ENCODE measurements at places on chromosomes 3 and 15.

GRCh38 chr3:12192173-12192572, 33.5 kb upstream of the TIMP4 start:
- no peak for DNase-seq

DNA sequence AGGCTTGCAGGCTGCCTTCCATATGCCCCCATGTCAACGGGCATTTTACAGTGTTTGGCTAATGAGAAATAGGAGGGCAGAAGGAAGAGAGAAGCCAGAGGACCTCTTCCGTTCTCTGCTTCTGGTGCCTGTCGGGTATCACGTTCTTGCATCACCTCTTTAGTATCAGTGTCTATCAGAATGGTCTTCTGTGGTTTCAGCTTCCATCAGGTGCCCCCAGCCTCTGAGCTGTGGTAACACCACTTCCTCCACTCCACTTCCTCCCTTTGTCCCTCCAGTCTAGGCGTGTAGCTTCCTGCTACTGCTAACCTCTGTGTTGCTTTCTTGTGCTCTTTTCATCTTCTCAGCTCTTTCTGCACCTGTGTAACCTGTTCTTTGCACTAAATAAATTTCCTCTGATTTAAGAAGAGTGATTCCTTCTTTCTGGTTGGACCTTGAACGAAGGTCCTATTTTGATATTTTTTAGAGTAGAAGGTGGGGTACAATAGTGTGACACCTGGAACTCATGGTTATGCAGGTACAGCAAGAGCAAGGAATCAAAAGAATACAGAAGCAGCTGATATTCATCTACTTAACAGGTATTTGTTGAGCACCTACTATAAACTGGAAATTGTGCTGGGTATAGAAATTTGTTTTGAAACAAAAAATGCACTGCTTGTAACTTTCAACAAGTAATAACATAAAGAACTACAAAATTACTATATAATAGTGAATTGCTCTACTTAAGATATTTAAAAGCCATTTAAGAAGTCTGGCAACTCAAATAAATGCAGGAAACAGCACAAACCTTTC, 27.4 kb upstream of the FOXB1 start:
- DNase-seq = no peak

DNA sequence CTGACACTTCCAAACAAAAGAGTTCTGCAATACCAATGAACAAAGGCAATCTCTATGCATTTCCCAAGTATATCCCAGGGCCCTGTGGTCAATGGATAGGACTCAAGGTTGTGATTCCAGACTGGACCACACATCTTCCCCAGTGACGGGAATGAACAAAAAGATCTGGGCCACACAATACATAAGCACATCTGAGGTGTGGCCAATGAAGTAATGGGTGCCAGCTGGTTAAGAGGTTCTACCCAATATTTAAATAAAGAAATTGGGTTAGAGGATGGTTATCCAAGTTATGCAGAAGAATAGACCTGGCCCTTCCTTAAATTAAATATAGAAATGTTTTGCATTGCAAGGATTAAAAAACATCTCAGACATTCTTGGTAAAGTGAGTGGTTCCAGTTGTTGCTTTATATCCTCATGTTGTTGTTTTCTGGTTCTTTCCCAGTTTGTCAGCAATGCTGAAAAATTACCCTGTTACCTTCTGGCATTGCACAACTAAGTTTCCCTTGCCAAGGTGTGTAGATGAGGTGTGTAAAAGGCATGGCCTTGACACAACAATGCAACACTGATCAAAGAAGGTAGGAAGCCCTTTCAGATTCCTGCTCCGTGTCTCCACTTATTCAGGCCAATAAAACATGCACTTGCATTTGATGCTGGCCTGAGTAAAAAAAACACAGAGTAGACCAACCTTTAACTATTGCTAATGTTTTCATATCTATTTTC, 86.5 kb downstream of the PRICKLE2 start:
- DNase-seq = no peak

DNA sequence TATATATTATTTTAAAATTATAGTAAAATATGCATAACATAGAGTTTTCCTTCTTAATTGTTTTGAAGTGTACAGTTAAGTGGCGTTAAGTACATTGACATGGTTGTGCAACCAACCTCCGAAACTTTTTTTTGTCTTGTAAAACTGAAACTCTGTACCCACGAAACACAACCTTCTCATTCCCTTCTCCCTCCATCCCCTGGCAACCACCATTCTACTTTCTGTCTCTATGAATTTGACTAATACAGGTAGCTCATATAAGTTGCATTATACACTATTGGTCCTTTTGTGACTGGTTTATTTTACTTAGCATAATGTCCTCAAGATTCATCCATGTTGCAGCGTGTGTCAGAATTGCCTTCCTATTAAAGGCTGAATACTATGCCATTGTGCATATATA, 179.4 kb downstream of the SATB1 start:
- DNase-seq = no peak

GRCh38 chr3:88032245-88032644, 26.6 kb downstream of the CGGBP1 start:
- no peak for DNase-seq

Data from left forelimb (tissue), 1 donor.